ENCODE measurements at places on chromosomes 5 and 9. TPM values are rescaled to one million over a fixed set of nuclear protein-coding genes. Genes with fewer than 3 reads are reported as not detected.
A peak's percentile ranks its signal among the peaks of the same experiment; 100 is the strongest.

The SLC4A9 gene
- not detected for total RNA-seq

The CCDC192 gene
- not detected for total RNA-seq

The PSMD5 gene
- total RNA-seq: 25.3 TPM

The SHROOM1 gene
- 2.5 TPM for total RNA-seq

The LCN12 gene
- 1.9 TPM for total RNA-seq

The PRUNE2 gene
- 0.12 TPM for total RNA-seq

The SPATA31A3 gene
- not detected for total RNA-seq

The NR5A1 gene
- total RNA-seq: not detected

The PLAC8L1 gene
- total RNA-seq: 0.51 TPM

GRCh38 chr9:123867034-123867433 lies 62.9 kb downstream of the DENND1A start:
- no peaks in the 10 kb centered on the region for H3K36me3 ChIP-seq
- no peaks in the 10 kb centered on the region for H3K27me3 ChIP-seq

- H3K27me3 ChIP-seq: no peaks in the 10 kb centered on the region
- H3K4me1 ChIP-seq: no peaks in the 10 kb centered on the region
- no peaks in the 10 kb centered on the region for H3K36me3 ChIP-seq
- no peak for DNase-seq
- no peak overlapping the region for H3K4me3 ChIP-seq
Observed at GRCh38 chr5:72648480-72648879, 141.3 kb upstream of the ZNF366 start.

GRCh38 chr5:136212252-136212721 lies 19.3 kb upstream of the SMIM32 start:
- H3K36me3 ChIP-seq: no peaks in the 10 kb centered on the region
- H3K4me1 ChIP-seq: no peaks in the 10 kb centered on the region
- no peak overlapping the region for H3K27ac ChIP-seq
- peak; percentile 54 for DNase-seq
- H3K27me3 ChIP-seq: no peaks in the 10 kb centered on the region

- no peaks in the 10 kb centered on the region for H3K36me3 ChIP-seq
- peaks cover 13% of the 10 kb centered on the region for H3K4me1 ChIP-seq
- peak overlapping the region; percentile 45 for H3K4me3 ChIP-seq
- DNase-seq: peak; percentile 79
- peak overlapping the region; percentile 24 for H3K27ac ChIP-seq
Observed at GRCh38 chr9:93119953-93120845, 13.9 kb downstream of the NINJ1 start.

DNA sequence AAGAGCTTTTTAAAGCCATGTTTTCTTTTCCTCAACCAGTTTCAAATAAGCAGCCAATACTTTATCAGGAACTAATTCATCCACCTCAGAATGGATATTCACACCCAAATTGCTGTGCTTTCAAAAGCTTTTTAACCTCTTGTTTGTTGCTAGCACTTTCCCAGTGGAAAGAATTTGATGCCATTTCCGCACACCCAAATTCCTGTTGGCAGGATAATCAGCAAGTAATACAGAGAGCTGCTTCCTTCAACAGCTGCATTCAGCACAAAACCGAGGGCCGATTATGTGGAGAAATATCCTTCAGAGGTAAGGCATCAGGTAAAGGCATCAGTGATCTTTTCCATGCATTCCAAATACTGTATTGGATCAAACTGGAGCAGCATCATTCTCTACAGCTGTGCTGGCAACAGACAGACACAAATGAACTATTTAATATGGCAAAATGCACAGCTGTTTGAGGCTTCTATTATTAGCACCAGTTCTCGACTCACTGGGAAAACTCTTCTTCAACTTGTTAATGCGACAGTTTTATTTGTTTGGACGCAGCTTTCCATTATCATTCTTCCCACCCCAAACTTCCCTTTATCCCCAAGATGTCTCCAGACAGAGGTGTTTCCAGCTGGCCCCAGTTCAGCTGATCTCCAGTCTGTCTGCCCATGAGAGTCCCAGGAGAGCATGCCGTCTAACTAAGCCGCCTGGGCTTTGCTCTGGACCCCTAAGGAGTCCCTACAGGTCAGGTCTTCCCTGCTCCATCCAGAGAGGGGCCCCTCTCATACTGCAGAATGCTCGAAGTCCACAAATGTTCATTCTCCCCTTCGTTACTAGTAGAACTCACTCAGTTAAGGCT lies 22.2 kb upstream of the MGAT1 start:
- no peak overlapping the region for H3K27ac ChIP-seq
- H3K4me1 ChIP-seq: peaks cover 22% of the 10 kb centered on the region
- H3K36me3 ChIP-seq: no peaks in the 10 kb centered on the region
- H3K4me3 ChIP-seq: no peak overlapping the region
- DNase-seq: no peak

GRCh38 chr5:161311965-161312364 lies 234.6 kb downstream of the GABRB2 start:
- no peak overlapping the region for H3K27ac ChIP-seq
- no peak for DNase-seq
- H3K27me3 ChIP-seq: no peaks in the 10 kb centered on the region

DNA sequence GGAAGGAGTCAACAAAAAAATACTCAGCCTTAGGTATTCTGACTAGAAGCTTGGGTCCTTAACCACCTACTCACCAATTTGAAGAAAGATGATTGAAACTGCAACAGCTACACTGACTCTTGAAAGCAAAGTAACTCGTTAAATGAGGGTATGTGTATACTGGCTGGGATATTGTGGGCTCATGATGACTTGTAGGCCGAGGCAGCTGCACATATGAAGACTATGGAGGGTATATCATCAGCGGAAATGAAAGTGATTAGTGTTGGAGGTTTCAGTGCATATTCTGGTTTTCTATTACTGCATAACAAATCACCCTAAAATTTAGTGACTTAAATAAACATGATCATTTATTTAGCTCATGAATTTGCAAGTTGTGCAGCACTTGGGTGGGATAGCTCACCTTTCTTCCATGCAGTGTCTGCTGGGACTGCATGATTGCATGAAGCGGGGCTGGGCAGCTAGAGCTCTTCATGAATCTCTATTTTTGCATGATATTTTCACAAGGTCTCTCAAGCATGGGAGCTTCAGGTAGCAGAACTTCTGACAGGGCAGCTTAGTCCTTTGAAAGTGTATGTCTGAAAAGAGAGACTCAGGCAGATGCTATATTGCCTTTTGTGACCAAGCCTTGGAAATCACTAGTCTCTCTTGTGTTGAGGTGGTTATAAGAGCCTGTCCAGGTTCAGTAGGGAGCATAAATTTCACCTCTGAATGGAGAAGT lies 96.1 kb upstream of the CDKN2B start:
- H3K36me3 ChIP-seq: no peaks in the 10 kb centered on the region
- DNase-seq: no peak

GRCh38 chr9:131627648-131628458 lies 82.5 kb downstream of the PRRT1B start:
- H3K27me3 ChIP-seq: no peaks in the 10 kb centered on the region
- DNase-seq: peak; percentile 84
- H3K4me1 ChIP-seq: peaks cover 52% of the 10 kb centered on the region
- peaks cover 2% of the 10 kb centered on the region for H3K36me3 ChIP-seq
